CD8-positive, alpha-beta T cell (primary cell): ENCODE measurements at places on chromosomes 4 and X.

DNA sequence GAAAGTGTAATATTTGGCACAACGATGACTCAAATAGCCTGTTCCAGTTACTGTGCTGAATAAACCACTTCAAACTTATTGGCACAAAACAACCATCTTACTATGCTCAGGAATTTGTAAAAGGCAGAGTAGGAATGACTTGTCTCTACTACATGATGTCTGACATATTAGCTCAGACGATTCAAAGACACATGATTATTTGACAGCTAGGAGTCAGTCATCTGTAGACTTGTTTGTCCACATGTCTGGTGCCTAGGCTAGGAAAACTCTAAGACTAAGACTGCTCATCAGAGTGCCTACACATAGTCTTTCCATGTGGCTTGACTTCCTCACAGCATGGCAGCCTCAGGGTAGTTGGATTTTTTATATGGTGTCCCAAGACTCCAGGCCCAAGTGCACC is 154.5 kb downstream of the FANCB start:
- DNase-seq: no peak

DNA sequence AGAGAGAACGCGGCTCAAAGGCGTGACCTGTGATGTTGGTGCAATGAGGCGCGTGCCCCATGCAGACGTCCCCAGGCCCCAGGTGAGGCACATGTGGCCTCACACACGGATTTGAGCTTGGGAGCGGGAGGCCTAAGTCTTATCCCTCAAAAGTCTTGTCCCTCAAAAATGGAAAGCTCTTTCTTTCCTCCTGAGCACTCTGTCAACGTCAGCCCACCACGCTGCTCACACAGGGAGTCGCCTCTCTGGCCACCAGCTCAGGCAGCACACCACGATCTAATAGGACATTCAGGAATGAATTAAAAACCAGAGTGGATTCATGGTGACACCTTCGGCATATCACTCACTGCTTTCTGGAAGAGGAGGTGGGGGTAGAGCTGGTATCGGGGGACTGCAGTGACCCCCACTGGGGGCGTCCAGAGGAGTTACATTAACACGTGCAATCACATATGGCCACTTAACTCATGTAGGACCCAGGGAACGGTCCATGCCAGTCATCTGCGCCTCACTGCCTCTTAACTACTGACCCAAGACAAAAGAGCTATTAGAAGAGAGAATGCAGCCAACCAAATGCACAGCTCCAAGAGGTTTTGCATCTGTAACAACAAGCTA is 21.9 kb upstream of the CYP4V2 start:
- DNase-seq: no peak

DNA sequence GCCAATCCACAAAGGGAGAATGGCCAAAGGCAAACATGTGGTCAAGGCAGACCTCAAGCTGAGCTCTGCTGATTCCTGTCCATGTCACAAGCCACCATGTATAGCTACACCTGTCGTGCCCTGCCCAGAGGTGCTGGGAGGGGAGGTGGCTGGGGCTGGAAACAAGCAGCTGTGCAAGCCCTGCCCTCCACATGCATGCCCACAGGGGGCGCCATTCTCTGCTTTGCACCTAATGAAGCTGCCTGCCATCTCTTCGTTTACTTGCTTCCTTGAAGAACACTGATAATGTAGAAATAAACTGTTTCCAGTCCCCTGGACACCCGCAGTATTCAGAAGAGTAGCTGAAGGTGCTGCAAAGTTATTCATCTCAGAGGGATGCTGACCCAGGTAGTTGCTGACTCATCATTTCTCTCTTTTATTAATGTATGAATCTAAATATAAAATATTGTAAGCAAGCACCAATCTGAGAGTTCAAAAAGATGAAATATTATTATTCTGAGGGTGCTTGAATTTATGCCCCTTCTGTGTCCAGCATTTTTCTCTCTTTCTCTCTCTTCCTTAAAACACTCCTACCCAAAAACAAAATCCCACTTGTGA is 278.6 kb downstream of the ADGRA3 start:
- peak; percentile 19 for DNase-seq

DNA sequence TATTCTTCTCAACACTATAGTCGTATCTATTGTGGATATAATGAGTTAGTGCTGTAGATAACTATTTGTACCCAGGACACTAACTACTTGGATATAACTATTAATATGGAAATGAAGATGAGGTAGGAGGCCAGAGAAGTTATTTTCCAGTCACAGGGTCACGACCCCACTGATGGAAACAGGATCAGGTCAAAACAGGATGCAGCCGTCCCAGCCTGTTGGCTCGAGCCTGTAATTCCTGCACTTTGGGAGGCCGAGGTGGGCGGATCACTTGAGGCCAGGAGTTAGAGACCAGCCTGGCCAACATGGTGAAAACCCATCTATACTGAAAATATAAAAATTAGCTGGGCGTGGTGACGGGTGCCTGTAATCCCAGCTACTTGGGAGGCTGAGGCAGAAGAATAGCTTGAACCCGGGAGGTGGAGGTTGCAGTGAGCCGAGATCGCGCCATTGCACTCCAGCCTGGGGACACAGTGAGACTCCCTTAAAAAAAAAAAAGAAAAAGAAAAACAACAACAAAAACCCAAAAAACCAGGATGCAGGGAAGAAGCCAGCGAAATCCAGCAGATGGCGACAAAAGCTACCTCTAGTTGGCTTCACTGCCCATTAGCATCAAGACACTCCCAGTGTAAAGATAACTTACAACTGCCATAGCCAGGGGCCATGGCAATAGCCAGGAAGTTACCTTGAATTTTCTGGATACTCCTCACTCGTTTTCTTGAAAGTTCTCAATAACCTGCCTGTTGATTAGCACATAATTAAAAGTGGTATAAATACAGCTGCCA is 37.9 kb upstream of the NKAP start:
- DNase-seq: no peak

GRCh38 chrX:150225756-150226155 is 137.4 kb upstream of the MAMLD1 start:
- DNase-seq: peak; percentile 29

- no peak for DNase-seq
These were observed 25.3 kb upstream of the SOD3 start for GRCh38 chr4:24770032-24770584.
